Stomach (tissue), 19 donors: ENCODE measurements at places on chromosomes 11 and 22. TPM values are rescaled to one million over a fixed set of nuclear protein-coding genes. Genes with fewer than 3 reads are reported as not detected.

Gene NPTXR
- total RNA-seq = 15.9 TPM

GRCh38 chr11:94910779-94911178 is 62.6 kb downstream of the CWC15 start:
- DNase-seq = no peak

- no peak for DNase-seq
Measured at GRCh38 chr11:79691445-79691844, 250.6 kb upstream of the TENM4 start.

- DNase-seq = no peak
Measured at GRCh38 chr11:127000291-127000968, at the start of gene KIRREL3. Gene KIRREL3 (minus strand): TSS chr11:127000770.

GRCh38 chr22:42170946-42171345 is 40.3 kb upstream of the CYP2D6 start:
- no peak for DNase-seq

- DNase-seq = no peak
Measured at GRCh38 chr11:17164361-17165246, 43.2 kb downstream of the PIK3C2A start.

Gene CD248
- total RNA-seq = 0.58 TPM

Gene SERHL2
- total RNA-seq = 5.5 TPM
